ENCODE measurements at places on chromosomes 5 and 9.

DNA sequence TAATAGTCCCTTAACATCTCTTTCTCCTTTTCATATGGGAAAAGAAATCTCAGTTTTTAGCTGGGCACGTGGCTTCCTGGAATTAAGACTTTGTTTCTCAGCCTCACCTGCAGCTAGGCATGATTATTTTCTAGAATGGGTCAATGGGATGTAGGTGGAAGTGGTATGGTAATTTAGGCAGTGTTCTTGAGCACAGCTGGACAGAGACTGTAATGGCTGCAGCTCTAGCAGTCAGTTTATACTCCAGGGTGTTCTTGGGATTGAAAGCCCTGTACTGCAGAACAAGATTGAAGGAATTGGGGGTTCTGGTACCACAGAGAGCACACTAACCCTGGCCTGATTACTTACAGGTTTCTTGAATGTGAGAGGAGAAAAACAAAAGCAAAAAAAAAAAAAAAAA lies 455.9 kb upstream of the ZNF608 start:
- DNase-seq: no peak

DNA sequence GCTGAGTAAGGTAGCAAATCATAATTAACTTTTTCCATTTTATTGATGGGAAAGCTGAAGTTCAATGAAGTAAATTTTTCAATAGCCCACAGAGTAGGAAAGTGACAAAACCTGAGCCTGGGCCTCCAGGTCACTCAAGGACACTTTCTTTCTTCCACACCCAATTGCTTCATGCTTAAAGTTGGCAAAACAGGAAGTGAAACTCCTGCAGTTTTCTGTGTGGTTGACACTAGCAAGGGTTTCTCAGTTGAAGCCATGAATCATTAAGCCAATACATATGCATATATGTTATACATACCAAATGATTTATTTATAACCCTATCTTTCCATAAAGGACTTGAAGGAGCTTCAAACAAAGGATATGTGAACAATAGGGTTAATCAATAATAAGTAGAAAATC lies 13.9 kb downstream of the TLR4 start:
- peak; percentile 57 for DNase-seq

GRCh38 chr5:141208478-141208877 lies at the start of gene PCDHB12:
Gene PCDHB12 (plus strand): TSS chr5:141208719. CDS start chr5:141208908, 189 bp downstream.
- no peak for DNase-seq

- DNase-seq: no peak
Observed at GRCh38 chr9:113589407-113589806, 125.9 kb downstream of the RGS3 start.

- peak; percentile 36 for DNase-seq
Observed at GRCh38 chr9:124286292-124286931, 28.7 kb downstream of the NEK6 start.

DNA sequence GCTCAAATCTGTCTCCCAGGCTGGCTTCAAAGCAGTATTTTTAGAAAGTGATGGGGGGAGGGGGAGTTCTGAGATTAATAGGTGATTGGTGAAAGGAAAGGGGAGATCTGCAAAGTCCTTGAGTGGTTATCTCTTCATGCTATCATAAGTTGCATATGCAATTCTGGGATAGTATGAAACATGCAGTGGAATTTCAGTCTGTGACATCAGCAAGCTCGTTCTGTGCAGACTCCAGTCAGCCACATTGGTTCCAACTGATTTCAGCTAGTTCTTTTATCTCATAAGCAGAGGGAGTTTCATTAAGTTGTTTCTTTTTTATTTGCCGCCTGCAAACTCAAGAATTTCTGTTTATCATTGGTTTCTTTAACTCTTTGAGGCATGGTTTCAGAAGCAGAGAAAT lies 180.5 kb upstream of the SH3GL2 start:
- DNase-seq: no peak

DNA sequence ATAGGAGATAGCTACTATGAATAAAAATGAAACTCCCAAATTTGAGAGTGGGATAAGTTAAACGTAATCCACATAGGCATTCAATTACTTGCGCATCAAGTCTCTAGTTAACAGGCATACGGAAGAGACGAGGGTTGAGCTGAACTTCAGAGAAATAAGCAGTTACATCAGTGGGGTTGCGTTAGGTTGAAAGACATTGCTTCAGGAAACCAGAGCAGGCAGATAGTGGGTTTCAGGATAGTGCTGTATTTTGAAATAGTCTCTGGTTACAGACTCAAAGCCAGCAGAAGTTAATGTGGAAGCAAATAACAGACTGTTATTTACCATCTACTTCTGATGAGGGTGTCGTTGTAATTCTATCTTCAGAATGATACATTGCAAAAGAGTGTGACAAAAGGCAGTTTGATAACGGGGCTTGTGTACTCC lies 533.4 kb downstream of the PDE4D start:
- peak; percentile 86 for DNase-seq

GRCh38 chr9:107636571-107637381 lies 147.2 kb upstream of the KLF4 start:
- DNase-seq: no peak

DNA sequence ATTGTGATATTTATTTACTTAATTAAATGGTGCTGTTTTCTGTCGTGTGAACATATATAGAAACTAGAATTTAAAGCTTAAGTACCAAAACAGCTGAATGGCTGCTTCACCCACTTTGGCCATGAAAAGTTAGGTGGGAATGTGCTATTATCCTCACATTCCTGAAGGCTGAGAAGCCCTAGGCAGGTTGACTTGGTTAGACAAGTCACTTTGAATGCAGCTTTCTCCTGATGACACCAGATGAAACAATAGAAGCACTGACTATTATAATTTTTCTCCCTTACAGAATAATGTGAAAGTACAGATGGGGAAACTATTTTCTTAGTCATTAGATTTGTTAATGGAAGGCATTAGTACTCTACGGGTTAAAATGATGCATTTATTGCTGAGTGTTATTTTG lies 65.1 kb upstream of the C5orf46 start:
- no peak for DNase-seq

DNA sequence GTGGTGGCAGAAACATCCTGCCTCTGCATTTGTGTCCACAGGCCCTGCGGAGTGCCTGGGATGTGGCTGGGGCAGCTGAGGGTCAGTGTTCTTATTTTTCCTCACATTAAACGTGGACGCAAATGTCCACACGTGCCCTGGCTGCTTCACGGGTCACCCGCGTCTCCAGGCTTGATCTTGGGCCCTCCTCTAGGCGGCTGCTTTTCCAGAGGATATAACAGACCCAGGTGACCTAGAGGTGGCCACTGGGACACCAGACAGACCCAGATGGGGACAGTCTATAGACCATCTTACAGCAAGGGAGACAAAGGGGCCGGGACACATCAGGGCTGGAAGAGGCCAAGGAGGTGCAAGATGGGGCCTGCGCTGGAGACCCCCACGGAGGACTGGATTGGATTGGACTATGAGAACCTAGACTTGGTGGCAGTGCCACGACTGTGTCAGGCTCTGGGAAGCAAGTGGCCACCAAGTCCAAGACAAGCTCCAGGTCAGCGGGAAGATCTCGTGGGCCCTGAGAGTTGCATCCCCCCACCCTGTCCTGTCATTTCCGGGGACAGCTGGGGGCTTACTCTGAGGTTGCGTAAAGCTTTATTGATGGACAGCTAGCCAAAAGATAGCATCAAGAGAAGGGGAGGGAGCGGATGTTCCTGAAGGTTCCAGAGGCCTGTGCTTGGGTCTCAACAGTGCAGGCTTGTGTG lies 6.9 kb downstream of the WNK2 start:
- DNase-seq: no peak

GRCh38 chr9:118091711-118092500 lies 387.7 kb downstream of the TLR4 start:
- DNase-seq: no peak

- DNase-seq: no peak
Observed at GRCh38 chr9:132946211-132946610, 1.8 kb upstream of the TSC1 start.

- no peak for DNase-seq
Observed at GRCh38 chr5:98977723-98978122, 48.9 kb upstream of the CHD1 start.

DNA sequence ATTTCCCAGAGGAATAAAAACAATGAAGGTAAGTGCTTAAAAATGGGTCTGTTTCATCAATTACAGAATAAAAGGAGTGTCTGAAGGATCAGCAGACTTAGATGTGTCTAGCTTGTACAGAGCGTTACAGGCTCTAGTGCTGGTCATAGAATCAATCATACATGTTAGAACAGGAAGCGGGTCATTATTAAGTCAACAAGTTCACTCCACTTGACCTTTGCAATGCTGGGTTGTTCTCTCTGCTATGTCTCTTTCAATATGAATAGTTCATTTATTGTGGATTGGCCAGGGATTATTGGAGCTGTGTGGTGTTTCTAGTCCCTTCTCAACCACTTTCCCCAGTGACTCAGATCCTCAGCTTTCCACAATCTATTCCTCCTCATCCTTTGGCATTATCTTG lies 20.7 kb upstream of the EGFLAM start:
- DNase-seq: no peak

GRCh38 chr5:1245905-1246576 lies 20.9 kb downstream of the SLC6A18 start:
- DNase-seq: no peak

- no peak for DNase-seq
Observed at GRCh38 chr9:91640428-91640827, 216.8 kb upstream of the NFIL3 start.

DNA sequence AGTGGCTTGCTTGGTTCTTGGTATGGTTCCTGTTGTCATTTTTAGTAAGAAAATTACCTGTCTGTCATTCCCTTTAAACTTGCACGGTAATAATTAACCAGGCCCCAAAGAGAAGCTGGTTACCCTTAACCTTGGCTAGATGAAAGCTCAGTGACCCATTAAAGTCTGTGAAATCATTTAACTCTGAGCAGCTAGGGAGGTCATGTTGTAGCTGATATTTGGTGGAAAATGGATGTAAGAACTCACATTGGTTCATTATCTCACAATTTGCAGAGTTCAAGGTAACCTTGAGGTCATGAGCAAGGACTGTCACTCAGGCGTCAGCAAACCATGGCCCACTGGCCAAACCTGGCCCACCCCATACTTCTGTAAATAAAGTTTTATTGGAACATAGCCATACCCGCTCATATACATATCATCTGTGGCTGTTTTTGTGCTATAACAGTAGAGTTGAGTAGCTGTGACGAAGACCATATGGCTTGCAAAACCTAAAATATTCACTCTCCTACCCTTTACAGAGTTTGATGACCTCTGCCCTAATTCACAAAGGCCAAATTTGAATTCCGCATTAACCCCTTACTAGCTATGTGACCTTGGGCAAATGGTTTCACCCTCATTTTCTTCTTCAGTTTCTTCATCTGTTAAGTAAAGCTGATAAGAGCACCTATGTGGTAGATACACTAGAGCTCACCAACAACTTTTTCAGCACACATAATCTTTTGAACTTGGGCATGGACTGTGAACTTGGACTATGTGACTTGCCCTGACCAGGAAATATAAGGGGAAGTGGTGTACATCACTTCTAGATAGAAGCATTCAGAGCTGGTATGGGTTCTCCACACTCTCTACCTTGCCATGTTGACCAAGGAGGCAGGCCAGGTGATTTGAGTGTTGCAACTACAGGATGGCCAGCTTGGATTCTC lies 61.5 kb upstream of the CPEB4 start:
- no peak for DNase-seq

- DNase-seq: no peak
Observed at GRCh38 chr5:17249029-17249634, 31.7 kb downstream of the BASP1 start.

- DNase-seq: no peak
Observed at GRCh38 chr5:138657360-138657759, 82.2 kb upstream of the HSPA9 start.

GRCh38 chr9:72203205-72203803 lies 54.1 kb downstream of the GDA start:
- no peak for DNase-seq

- DNase-seq: no peak
Observed at GRCh38 chr5:168006456-168007130, 284.9 kb upstream of the WWC1 start.

DNA sequence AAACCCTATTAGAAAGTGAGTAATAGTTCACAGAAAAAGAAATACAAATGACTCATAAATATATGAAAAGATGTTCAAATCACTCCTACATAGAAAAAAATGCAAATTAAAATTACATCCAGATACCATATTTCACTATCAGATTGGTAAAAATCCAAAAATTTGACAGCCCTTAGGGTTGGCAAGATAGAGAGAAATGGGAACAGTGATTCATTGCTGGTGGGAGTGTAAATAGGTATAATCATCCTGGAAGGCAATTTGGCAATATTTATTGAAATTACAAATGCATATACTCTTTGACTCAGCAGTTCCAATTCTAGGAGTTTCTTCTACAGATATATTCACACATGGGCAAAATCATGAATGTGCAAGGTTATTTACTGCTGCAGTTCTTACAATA lies 273.5 kb downstream of the NR2F1-AS1 start:
- no peak for DNase-seq

DNA sequence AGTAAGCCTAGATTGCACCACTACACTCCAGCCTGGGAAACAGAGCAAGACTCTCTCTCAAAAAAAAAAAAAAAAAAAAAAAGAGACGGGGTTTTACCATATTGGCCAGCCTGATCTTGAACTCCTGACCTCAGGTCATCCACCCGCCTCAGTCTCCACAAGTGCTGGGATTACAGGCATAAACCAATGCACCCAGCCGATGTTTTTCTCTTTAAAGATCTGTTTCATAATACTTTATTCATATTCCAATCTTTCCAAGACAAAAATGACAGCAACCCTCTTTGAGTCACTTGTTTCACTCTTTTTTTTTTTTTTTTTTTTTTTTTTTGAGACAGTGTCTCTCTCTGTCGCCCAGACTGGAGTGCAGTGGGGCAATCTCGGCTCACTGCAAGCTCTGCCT lies 13.6 kb upstream of the LMNB1 start:
- DNase-seq: no peak

- peak; percentile 77 for DNase-seq
Observed at GRCh38 chr5:150357326-150358260, at the start of gene TCOF1. Gene TCOF1 (plus strand): TSS chr5:150357697. CDS start chr5:150357747, 50 bp downstream.

DNA sequence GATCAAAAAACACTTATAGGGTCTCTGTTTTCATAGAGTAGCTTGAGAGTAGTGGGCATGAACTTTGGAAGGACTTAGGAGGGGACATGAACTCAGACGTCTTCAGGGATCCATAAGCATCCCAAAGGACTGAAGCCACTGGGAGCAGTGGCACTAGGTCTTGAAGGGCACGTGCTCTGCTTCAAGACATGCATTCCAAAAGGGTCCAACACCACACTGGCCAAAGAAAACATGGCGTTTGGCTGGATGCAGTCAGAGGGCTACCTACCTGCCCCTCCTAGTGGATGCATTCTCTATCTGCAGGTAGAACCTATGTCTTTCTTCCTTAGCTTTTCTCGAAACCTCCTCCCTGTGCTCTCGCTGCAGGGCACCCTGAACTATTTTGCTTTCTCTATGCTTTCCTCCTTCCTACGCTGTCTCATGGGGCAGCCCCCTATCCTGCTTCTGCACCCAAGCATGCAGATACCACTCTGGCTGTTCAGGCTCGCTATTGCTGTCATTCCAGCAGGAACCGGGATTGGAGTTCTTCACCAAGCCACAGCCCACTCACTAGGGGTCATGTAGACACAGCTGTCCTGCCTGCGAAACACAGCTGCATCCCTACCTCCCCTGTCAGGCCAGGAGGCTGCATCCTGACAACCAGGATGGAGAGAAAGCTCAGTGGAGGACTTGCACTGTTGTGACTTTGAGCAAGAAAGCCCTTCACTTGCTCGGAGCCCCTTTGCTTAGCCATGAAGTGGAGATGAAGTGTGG lies 11.9 kb downstream of the FAM240B start:
- DNase-seq: no peak

GRCh38 chr9:114941376-114941775 lies 11.0 kb upstream of the TNFSF8 start:
- DNase-seq: no peak
